ENCODE measurements at places on chromosomes 1 and 21.

- DNase-seq = peak; percentile 69
Observed at GRCh38 chr1:40312238-40313205, 4.6 kb downstream of the COL9A2 start.

- no peak for DNase-seq
Observed at GRCh38 chr1:158943059-158943458, 11.7 kb downstream of the PYHIN1 start.

DNA sequence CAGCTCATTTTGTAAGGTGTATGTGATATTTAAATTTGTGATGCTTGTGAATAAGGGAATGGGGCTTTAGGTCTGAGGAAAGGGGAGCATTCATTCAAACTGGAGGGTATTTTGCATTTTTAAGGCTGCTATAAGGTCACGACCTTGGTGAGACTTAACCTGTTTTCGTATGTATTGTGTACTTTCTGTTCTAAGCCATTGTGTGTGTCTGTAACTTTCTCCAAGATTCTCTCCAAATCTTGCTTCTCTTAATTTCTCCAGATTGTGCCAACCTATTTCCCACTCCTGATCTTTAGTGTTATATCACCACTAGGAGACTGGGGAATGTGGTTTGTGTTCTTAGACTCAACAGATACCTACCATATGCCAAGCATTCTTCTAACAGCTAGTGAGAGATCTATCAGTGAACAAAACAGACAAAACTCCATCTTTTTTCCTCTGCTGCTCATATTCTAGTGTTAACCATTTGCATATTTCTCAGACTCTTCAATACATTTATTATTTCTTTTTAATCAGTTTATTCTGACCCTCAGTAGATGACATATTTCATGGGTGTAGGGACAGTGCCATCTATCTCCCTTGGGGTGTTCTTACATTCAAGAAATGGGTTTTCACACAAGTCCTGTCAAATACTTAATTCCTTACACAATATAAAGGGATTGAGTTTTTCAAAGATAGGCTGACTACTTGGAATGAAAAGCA is 27.5 kb downstream of the ATP1B1 start:
- no peak for DNase-seq

DNA sequence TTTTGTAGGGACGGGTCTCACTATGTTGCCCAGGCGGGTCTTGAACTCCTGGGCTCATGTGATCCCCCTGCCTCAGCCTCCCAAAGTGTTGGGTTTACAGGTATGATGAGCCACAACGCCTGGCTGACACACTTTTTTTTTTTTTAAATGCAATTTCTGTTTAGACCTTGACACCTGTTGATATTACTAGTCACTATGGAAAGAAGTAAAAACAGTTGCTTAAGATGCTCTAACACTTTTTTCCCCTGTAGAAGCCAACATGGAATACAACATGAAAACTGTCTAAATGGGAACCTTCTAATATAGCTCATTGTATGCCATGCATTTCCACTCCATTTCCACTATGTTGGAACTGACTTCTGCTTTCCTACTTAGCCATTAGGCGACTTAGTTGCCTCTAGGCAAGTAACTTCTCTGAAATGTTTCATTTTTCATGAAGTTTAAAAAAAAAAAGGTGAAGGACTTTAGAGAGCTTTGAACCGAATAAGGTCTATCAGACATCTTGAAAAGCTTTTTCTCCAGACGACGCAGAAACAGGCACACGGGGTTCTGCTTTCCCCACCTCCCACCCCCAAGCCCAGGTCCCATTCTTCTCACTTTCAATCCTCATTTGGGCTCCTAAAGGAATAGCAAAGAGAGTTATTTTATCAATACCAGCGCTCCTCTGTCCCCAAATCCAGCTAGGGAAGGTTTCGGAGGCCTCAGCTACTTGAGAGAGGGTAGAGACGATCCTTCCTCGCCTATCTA is 648 bp upstream of the DR1 start:
- DNase-seq = peak; percentile 7

DNA sequence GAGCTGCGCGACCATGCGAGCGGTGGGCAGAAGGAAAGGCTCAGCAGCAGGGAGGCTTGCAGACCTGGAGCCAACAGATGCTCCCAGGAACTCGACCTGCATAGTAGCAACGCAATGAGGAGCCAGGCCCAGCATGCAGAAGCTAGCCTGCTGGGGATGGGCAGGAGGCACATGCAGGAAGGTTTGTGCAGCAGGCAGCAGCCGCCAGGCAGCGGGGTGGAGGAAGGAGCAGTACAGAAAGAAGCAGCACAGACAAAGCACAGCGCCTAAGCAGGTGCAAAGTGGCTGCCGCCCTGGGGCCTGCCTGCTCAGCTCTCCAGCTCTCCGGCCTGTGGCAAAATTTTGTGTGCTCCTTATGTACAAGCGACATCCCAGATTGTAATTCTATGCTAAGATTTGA is 213.5 kb upstream of the MAP1LC3C start:
- DNase-seq = no peak

GRCh38 chr1:4053774-4054173 is 153.7 kb upstream of the C1orf174 start:
- no peak for DNase-seq

- DNase-seq = no peak
Observed at GRCh38 chr21:18411565-18411964, 8.0 kb upstream of the TMPRSS15 start.

GRCh38 chr21:46065215-46065913 is 32.5 kb upstream of the COL6A2 start:
- no peak for DNase-seq

- DNase-seq = no peak
Observed at GRCh38 chr1:36161641-36162531, 5.9 kb downstream of the MAP7D1 start.

GRCh38 chr1:60974524-60975372 is 107.6 kb upstream of the NFIA start:
- DNase-seq = no peak

GRCh38 chr1:174726167-174726879 is 273.4 kb upstream of the CACYBP start:
- DNase-seq = no peak
